Right renal pelvis (tissue), 4 donors: ENCODE measurements at places on chromosomes 16 and 17.

- DNase-seq: no peak
Observed at GRCh38 chr17:43840814-43841213, 6.2 kb upstream of the CD300LG start.

DNA sequence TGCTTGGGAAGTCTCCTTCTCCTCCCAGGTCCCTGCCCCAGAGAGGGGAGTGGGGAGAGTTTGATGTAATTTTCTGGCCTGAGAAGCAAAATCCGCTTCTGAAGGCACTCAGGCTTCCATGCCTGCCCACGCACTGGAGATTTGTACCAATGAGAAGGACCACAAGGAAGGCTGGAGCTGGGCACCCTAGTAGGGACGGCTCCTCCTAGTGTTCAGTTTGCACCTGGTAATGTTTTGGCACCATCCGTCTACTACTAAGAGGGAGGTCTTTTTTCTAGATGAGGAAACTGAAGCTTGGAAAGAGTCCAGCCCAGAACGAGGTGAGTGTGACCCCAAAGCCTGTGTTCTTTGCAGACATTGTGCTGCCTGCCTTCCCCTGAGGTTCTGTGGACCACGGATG lies 83.6 kb upstream of the NLRP1 start:
- DNase-seq: no peak

DNA sequence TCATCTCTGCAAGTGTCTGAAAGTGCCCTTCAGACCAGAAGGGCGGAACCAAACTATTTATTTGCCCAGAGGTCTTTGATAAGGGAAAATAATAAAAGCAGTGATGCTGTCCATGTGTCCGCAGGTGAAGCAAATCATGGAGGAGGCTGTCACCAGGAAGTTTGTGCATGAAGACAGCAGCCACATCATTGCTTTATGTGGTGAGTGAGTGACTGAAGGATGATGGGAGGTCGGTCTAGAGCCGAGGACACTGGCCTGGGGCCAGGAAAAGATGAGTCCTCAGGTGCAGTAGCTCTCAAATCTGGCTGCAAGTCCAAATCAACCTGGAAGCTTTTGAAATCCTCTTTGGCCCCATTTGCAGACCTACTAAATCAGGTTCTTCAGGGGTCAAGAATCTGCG lies 6.1 kb downstream of the SGSM2 start:
- no peak for DNase-seq

DNA sequence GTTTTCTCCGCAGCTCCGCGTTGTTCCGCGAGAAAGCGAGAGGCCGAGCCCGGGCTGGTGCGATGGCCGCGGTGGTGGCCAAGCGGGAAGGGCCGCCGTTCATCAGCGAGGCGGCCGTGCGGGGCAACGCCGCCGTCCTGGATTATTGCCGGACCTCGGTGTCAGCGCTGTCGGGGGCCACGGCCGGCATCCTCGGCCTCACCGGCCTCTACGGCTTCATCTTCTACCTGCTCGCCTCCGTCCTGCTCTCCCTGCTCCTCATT lies 404 bp downstream of the EMC6 start:
- no peak for DNase-seq

DNA sequence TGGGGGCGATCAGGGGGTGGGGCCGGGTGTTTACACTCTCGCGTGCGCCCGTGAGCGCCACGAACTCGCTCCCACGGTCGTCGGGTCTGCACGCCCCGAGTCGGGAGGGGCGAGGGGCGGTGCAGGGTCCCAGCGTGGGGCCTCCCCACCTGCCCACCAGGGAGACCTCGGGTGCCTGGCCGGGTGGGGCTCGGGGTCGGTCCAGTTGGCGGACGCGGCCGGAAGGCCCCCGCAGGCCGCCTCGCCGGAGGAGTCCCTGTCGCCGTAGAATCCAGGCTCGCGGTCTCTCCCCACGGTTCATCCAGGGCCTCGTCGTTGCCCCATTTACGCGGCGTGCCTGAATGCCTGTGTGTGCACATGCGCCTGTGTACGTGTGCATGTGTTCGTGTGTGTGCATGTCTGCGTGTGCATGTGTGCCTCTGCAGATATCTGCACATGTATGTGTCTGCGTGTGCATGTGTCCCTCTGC lies 510 bp upstream of the RAB40B start:
- no peak for DNase-seq

GRCh38 chr17:34226011-34226743 lies 28.9 kb upstream of the CCL2 start:
- no peak for DNase-seq
